ENCODE measurements at places on chromosomes 7 and 10.

DNA sequence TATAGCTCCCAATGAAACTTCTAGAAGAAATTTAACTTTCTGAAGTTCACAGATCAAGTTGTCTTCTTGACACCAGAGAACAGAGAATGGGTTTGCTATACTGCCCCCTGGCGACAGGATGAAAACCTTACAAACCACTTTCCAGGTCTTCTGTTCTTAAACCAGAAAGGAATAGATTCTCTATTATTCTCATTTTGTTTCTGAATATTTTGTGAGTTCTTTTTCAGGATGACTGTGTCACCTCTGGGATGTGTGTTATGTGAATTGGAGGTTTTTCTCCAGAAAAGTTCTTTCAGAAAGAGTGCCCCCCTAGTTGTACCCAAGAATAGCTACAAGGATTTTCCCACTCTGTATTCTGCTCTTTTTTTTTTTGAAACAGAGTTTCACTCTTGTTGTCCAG lies 6.3 kb downstream of the IFT22 start:
- DNase-seq = peak; percentile 36

DNA sequence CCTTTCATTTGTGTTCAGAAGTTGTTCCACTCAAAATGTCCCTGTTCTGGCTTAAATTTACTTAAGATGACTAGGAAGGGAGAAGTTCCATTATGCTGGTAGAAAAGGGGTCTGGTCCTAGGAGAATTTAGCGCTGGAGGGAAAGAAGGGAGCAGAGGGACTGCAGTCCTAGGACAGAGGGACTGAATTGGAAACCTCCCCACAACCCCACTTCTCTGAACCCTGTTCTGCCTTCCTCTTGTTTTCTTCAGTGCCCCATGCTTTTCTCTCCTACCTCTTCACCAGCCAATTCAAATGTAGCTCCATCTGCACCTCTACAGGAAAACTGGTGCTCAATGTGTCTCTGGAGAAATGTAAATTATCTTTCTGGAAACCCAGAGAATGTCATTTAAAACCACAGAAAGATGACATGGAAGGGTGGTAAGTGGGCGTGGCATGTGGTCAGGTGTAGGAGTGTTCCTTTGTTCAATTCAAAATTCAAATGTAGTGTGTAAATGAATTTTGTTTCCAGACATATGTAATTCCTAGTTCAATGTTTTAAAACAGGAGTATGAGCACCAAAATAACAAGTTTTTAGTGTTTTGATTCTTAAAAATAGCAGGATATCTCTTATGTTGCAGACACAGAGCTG lies 24.0 kb upstream of the RHOBTB1 start:
- no peak for DNase-seq

DNA sequence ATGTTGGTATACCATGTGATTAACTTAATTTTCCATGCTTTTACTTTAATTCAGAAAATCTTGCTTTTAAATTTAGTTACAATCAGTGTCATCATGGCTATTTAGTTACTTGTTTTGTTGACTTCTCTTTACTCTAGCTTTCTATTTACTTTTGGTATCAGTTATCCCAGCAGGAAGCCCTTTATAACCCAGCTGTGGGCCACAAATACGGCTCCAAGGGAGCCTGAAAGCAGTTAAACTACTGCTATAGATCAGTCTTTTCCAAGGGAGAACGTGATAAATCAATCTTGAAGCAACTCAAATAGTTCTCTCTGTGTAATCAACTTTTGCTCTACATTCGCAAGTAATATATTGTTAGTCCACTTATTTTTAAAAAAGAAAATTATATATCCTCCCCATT lies 287.4 kb downstream of the CACNA2D1 start:
- DNase-seq = no peak

GRCh38 chr7:157434701-157435100 lies 97.9 kb downstream of the DNAJB6 start:
- no peak for DNase-seq

GRCh38 chr7:78690174-78690573 lies 763.3 kb downstream of the MAGI2 start:
- DNase-seq = no peak

GRCh38 chr10:79487296-79488194 lies 24.8 kb upstream of the EIF5AL1 start:
- DNase-seq = peak; percentile 5

DNA sequence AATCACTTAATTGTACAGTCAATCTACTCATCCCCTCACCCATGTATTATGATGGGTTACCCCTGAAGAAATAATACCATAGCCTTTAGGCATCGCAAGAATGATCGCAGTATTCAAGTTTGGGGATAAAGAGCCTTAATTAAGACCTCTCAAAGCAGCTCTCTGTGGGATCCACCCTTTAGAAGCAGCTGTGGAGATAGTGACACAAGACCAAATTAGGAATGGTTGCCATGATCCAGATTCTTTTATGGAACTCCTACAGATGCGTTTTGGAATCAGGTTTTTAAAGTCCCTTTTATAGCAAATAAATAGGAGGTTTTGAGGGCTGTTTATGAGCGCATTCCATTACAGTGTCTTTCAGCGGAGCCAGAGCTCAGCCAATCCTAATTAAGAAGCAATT lies 12.2 kb downstream of the TES start:
- DNase-seq = no peak

- no peak for DNase-seq
These were observed 197.3 kb upstream of the PODXL start for GRCh38 chr7:131753620-131754222.

- no peak for DNase-seq
These were observed 144.2 kb downstream of the CTTNBP2 start for GRCh38 chr7:117728890-117729624.

DNA sequence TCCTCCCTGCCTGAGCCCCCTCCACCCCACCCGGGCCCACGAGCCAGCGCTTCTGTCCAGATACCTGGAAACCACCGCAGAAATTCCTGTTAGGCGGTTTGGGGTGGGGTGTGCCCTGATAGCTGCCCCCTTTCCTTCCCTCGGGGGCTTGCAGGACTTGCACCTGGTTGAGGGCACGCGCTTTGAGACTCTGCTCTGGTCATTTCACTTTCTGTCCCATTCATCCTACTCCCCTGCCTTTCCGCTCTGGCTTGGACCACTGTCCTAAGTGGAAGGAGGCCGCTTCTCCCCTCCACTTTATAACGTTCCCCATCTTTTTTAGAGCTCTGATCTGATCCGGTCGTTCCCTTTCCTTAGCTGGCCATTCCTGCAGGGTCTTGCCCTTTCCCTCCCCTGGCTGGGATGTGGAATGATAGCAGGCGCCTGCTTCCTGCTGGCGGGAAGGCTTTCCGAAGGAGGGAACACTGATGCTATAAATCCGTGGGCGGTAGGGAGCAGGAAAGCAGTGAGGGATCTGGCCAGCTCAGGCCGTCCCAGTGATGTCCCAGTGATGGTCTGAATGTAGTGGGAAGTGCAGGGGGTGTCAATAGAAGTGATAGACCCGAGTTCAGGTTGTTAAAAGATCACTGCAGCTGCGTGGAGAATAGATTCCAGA lies 852 bp upstream of the PRKAR1B start:
- no peak for DNase-seq

DNA sequence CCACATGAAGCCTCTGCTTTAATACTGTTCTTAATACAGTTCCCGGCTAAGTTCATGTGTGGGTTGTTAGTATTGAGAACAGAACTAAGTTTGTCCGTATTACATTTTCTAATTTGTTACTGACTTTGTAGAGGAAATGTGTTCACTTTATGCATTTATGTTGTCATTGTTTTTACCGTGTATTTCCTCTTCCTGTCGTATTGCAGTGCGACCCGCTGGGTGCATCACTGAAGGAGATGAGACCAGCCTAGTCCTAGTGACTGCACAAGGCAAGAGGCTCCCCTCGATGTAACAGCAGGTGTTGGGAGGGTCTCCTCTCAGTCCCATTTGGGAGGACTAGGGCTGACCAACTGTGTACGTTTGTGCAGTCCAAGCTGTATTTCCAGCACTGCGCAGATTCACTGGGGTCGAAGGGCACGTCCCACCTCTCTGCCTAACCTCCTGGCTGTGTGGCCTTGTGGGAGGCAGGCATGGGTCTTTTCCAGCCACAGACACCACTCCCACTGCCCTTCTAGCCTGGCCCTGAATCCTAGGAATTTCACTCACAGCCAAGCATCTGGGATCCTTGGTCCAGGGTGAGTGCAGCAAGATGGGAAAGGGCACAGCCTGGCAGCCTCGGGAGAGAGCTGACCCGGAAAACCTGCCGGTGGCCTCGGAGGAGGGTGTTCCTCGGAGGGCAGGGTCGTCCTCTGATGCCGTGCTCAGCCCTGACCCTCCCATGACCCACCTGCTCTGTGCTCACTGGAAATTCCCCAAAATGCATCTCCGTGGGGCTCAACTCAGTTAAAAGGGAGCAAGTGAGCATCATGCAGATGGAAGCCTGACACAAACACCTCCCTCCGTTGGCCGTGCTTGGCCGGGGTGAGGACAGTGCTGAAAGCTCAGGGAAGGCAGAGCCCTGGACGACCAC lies 63.9 kb upstream of the FAM20C start:
- DNase-seq = no peak

GRCh38 chr7:152522571-152523067 lies 86.8 kb upstream of the KMT2C start:
- DNase-seq = no peak

- DNase-seq = no peak
These were observed 204.9 kb upstream of the FRMD4A start for GRCh38 chr10:14535457-14536130.

DNA sequence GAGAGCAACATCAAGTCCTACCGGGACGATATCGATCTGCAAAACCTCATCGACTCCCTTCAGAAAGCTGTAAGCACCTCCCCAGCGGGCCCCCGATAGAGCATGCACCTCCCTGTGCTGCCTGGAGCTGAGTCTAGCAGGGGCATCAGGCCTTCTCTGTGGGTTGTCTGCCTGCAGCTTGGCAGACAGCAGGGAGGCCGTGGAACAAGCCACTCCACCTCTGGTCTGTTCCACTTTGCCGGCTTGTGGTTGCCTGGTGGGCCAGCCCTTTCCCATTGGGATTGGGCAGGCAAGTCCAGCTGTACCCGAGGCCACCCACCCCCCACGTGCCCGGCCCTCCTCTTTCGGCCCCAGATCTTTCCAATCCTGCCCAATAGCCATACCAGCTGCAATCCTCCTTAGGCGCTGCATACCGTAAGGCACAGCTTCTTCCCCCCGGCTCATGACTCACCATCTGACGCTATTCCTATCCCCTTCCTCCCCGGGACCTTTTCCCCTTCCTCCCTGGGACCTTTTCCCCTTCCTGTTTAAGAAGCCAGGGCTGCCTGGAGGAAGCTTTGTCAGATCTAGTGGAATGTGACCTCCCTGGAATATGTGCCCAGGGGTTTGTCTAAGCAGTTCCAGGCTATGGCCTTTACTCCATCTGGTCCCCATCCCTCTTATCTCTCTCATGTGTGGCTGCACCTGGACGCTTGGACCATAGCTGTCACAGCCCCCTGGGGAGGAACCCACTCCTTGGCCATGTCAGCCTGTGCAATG lies 28.1 kb upstream of the SH2D4B start:
- DNase-seq = no peak

GRCh38 chr7:33155811-33156210 lies 26.4 kb downstream of the BBS9 start:
- DNase-seq = no peak

DNA sequence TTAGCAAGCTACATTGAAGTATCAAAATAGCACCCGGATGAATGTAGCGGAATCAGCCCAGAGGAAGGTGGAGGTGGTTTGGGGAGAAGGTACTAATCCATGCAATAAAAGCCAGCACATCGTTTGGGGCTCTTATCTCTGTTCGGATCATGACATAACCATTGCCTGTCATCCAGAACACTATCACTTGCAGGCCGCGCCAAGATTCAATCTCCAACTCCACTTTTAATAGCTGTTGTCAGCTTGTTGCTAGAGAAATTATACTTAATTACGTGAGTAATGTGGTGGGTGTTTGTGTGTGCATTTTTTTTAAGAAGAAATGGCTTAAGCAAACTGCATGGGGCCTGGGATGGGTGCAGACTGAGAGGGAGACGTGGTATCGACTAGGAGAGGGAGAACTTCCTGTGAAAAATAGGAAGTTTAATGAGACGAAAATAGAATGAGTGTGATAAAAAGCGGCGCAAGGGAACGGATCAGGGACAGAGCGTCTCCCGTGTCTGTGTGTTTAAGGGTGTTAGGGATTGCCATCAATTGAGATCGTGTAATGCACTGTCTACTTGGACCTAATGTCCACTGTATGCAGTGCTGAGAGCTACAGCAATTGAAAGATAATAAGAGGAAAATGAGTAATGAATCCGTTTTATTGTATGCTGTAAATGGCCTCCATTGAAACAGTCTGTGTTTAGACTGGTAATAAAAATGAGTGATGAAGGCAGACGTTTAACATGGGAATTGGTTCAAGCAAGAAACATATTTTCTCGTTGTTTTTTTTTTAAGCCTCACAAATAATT lies 27.6 kb upstream of the SFMBT2 start:
- no peak for DNase-seq

- DNase-seq = no peak
These were observed 215.5 kb downstream of the AUTS2 start for GRCh38 chr7:69813637-69814240.

- peak; percentile 24 for DNase-seq
These were observed 19.2 kb upstream of the SMO start for GRCh38 chr7:129169171-129169671.

DNA sequence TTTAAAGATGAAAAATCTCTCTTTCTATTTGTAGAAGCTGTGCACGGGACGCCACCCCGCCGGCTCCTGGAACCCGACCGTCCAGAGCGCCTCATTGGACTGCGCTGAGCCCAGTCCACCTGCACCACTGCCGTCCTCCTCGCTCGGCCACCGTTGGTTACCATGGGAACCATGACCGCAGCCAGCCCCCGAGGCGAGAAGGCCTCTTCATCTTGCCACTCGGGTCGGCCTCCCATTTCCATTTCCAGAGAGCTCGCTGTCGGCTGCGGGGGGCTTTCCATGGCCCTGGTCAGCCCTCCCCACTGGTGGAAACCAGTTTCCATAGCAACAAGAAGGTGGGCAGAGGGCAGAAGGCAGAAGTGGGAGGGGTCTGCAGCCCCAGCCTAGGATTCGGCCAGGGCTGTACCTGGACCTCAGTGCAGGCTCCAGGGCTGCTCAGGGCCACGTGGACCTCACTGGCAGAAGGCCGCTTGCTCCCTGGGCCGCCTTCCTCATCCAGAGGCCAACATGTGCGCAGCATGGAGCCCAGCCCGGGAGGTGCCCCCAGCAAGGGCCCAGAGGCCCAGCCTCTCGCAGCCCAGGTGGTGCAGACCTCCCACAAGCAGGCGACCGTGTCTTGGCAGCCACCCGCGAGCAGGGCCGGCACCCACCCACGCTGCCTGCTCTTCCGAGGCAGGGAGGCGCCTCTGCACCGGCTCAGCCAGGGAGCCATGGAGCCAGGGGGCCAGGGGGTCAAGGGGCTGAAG lies 283.5 kb upstream of the PPP2R2D start:
- DNase-seq = no peak

DNA sequence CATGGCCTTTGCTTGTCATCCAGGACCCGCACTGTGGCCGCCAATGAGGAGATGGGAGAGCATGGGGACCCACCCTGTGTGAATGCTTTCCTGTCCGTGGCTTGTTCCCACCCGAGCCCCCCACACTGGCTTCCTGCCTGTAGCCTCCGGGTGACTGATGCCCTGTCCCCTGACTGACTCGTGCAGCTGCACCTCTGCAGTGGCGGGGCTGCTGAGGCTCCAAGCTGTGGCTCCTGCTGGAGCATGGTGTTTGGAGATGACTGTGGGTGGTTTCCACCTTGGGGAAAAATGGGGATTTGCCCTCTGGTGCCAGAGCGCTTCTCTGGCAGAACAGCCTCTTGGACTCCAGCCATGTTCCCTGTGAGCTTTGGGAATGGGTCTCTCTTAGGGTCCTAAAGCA lies 2.1 kb downstream of the CAMK1D start:
- DNase-seq = no peak

Measured in activated T-cell treated with anti-CD3 and anti-CD28 coated beads for 24 hours (primary cell).